ENCODE measurements at places on chromosomes 2 and 18.

- no peak for DNase-seq
These were observed 582.9 kb upstream of the PIK3C3 start for GRCh38 chr18:41372046-41372665.

DNA sequence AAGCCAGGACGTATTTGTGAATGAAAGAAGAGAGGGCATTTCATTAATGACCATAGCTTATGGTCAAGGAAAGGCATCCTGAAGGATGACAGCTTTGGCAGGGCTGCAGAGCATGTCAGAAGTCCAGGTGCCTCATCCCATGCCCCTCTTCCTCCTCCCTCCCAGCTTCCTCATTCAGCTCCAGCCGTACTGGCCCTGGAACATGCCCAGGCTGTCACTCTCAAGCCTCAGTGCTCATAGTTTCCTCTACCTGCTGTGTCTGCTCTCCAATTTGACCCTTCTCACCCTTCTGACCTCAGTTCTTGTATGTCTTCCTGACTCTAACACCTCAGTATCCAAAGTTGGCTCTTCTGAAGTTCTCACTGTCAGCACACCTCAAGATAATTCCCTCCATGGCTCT, 695.8 kb upstream of the HS6ST1 start:
- no peak for DNase-seq

GRCh38 chr2:7962161-7962560, 719.7 kb upstream of the ID2 start:
- no peak for DNase-seq

DNA sequence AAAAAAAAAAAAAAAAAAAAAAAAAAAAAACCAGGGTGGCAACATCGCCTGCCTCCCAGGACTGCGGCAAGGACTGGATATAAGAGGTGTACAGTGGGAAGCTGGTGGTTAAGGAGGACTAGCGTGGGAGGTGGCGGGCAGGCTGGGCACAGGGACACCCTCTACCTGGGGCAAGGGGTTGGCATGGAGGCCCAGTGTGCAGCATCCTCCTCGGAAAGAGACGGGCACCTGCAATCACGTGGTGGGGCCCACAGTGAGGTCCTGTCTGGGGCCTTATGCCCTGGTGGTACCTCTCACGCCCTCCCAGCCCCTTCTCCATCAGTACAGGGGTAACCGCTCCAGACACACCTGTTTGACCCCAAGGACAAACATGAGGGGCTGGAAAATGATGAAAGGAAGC, 27.9 kb downstream of the PXDN start:
- no peak for DNase-seq

GRCh38 chr18:12769644-12770440, 67.0 kb downstream of the PSMG2 start:
- no peak for DNase-seq

DNA sequence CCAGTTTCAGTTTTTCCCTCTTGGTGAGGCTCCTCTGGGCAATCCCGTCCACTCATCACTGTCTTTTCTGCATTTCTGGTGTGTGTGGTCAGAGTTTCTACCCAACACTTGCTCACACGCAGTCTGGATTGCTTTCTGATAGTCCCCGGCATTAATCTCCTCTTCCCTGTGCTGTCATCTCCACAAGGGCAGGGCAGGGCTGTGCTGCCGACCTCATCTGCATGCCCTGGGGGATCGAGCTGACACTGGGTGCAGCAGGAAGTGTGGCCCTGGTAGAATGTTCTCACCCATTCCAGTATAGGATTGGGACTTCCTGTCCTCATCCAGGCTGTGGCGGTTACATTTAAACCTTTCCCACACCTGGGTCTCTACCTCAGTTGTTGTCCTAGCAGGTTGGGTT, 80.0 kb upstream of the FAM136A start:
- no peak for DNase-seq

DNA sequence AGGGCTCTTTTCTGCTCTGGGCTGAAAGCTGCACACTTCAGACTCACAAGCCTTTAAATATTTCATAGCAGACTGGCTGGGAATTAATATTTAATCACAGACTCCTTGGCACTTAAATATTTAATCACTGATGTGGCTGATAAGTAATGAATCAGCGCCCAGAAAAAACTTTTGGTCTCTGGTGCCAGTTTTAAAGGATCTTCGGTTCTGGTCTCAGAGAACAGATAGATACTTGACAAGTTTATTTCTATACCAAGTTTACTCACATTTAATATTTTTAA, 201.2 kb downstream of the MYCN start:
- no peak for DNase-seq
